Body of pancreas (tissue), 4 donors: ENCODE measurements at places on chromosomes 11 and 22. TPM values are rescaled to one million over a fixed set of nuclear protein-coding genes. Genes with fewer than 3 reads are reported as not detected.

Gene GAS2
- 13.2 TPM for total RNA-seq

Gene MMP10
- total RNA-seq = not detected

Gene MOGAT2
- not detected for total RNA-seq

Gene SAA2
- total RNA-seq = 9.3 TPM

Gene E2F8
- total RNA-seq = 0.26 TPM

Gene MUC5AC
- total RNA-seq = 1.8 TPM

Gene OR4D6
- not detected for total RNA-seq

DNA sequence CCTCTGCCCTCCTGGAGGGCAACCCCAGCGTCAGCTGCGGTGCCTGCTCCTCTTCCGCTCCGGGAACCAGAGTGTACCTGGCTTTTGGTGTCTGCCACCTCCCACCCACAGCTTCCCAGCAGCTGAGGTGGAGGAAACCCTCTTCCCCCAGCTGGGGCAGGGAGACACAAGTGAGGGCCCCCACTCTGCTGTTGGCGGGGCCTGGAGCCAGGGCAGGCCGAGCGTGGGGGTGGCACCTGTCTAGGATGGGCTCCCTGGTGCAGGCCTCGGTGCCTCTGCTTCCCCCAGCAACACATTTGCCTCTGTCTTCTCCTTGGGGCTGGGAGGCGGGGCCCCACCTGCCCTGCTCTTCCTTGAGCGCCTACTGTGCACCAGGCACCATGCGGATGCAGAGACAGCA lies 6.4 kb downstream of the OSM start:
- DNase-seq = no peak

GRCh38 chr11:44865866-44866272 lies 84.8 kb downstream of the TP53I11 start:
- DNase-seq = peak; percentile 70

DNA sequence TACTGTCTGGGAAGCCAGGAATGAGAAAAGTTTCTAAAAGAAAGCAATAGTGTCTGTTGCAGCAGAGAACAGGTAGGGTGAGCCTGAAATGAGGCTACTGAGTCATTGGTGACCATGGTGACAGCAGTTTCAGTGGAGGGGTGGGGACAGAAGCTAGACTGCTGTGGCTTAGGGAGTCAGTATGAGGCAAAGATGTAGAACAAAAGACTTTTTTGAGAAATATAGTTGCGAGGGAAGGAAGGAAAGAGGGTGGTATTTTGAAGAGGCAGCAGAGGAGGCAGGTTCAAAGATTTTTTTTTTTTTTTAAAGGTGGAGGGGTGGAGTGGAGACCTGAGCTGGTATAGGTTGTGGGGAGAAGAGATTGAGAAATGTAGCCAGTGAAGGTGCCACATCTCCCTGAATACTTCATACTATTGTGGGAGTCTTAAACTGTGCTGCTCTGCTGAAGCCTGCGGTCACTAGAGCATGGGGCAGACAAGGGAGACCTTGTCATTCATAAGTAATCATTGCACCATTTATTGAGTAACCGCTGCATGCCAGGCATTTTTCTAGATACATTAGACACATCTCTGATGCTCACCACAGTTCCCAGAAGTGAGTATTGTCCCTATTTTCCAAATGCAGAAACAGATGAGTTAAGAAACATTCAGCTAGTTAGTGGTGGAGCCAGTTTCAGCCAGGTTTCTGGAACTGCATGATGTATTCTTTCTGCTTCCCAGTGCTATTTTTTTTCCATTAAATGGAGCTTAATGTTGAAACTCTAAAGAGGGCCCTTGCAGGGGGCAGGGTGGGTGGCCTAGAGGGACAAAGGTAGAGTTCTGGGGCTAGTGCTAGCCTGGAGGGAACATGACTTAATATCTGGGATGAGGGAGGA lies 49.9 kb downstream of the STIM1 start:
- no peak for DNase-seq

- no peak for DNase-seq
Observed at GRCh38 chr22:37352481-37352880, 70.2 kb downstream of the CYTH4 start.

DNA sequence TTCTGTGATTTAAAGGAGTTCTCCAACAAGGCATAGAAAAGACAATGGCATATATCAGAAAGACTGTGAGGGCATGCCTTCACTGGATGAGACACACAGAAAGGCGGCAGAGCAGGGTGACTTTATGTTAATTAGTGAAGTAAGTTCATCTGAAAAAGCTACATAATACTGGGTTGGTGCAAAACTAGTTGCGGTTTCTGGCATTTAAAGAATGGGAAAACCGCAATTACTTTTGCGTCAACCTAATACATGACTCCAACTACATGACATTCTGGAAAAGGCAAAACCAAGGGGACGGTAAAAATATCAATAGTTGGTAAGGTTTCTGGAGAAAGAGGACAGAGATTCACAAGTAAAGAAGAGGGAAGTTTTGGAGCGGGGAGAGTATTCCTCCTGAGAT lies 5.1 kb downstream of the RFPL1 start:
- no peak for DNase-seq

DNA sequence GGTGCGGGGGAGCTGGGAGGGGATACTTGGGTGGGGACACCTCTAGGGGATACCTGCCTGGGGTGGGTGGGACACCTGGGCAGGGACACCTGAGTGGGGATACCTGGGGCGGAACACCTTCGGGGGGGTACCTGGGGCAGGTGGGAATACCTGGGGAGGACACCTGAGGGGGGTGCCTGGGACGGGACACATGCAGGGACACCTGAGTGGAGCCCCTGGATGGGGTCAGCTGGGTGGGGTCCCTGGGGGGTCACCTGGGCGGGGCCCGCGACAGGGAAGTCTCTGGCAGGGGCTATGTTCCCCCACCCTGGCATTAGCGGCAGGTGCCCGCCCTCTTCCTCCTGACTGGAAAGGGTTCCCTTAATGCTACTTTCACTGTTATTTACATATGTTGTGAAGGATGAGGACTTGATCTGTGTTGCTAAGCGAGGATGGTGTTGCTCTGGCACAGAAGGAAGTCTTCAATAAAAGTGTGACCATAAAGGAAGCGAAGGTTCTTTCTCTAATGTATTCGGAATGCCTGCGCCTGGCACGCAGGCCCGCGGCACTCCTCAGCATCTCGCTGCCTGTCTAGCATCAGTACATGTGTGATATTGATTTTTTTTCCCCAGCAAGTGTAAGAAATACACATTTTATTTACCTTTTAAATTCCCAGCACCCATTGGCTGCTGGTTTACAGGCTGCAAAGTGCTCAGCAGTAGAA lies 801.7 kb downstream of the BRD1 start:
- DNase-seq = no peak

DNA sequence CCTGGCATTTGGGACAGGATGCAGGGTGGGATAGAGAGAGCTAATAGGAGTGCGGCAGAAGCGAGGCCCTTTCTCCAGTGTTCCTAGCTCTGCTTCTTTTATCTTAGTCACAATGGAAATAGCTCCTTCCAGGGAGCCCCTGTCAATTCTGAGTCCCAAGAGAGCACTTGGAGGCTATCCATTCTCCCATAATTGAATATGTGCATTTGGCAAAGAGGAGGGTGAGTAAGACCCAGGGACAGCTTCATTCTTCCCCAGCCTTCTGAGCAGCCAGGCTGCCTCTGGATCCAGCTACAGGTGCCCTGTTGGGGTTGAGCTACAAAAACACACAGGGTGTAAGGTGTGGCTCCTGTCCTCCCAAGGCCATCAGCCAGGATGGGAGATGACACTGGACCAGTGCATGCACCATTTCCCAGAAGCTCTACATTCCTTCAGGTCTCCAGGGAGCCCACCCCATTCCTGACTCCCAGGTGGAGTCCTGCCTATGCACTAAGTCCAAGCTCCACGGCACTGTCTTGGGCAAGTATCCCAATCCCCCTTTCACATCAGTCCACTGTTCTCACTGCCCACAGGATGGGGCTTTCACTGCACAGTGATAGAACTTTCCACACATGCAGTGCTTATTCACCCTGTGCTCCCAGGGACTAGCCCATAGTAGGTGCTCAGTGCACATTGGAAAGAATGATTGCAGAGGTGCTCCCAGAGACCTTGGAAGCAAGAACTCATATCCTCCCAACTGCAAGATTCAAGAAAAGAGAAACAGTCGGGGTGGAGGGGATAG lies 6.2 kb downstream of the MS4A10 start:
- no peak for DNase-seq

DNA sequence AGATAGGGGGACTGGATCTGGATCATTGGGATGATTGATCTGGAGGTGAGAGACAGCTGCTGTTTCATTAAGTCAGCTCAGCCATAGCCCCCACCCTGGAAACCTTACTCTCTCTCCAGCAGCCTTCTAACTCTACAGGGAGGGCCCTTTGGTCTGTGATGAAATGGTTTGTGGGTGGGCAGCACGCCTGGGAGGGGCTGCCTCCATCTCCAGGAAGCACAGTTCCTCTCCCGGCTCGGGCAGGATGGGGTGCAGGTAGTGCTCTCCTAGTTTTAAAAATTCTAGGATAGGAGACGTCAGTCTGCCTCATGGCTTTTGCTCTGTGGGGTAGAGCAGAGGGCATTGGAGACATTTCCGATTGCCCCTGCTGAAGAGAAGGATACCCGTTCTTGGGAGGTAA lies 89.7 kb downstream of the CEP164 start:
- DNase-seq = no peak

- DNase-seq = no peak
Observed at GRCh38 chr11:112366777-112367176, 106.1 kb upstream of the PLET1 start.

- DNase-seq = no peak
Observed at GRCh38 chr11:115146425-115146824, 357.8 kb downstream of the CADM1 start.

GRCh38 chr22:35051791-35052190 lies 14.2 kb upstream of the ISX start:
- DNase-seq = no peak

- no peak for DNase-seq
Observed at GRCh38 chr11:92870196-92870832, 99.1 kb upstream of the MTNR1B start.

DNA sequence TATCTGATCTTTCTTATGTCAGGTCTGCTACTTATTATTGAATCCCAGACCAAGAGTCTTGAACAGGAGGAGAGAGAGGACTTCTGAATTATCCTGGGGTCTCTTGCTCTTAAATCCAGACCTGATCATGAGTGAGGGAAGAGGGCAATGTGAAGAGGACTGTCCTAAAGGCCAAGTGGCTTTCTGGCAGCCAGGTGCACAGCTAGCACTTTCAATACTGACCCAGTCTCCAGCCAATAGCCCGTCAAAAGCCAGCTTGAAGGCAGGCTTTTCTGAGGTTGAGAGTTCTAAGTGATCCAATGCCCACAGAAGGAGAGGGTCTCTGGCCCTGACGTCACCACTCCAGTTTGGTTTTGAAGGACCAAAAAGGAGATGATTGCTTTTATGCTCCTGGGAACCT lies 37.2 kb downstream of the FBXO7 start:
- DNase-seq = no peak

GRCh38 chr11:114348200-114349191 lies 51.8 kb downstream of the C11orf71 start:
- DNase-seq = peak; percentile 47

GRCh38 chr22:43377548-43377895 lies 34.3 kb upstream of the MPPED1 start:
- DNase-seq = no peak
